Thyroid gland (tissue), 4 donors: ENCODE measurements at places on chromosomes 16 and 17. TPM values are rescaled to one million over a fixed set of nuclear protein-coding genes. Genes with fewer than 3 reads are reported as not detected.

DNA sequence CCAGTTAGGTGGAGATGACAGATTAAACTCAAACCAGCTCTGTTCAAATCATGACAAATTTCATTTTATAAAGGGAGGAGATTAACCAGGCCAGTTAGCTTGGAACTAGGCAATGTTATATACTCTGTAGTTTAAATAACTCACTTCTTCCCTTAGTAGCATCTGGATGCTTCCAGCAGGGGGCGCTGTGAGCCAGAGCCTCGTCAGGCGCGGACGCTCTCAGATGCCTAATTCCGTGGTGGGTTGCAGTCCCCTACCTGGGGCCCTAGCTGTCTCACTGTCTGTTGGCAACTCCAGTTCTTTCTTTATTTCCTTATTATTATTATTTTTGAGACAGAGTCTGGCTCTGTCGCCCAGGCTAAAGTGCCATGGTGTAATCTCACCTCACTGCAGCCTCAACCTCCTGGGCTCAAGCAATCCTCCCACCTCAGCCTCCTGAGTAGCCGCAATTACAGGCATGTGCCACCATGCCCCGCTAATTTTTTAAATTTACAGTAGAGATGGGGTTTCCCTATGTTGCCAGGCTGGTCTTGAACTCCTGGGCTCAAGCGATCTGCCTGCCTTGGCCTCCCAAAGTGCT, 17.3 kb upstream of the WFDC1 start:
- H3K4me1 ChIP-seq, result no peaks in the 10 kb centered on the region
- no peaks in the 10 kb centered on the region for H3K27me3 ChIP-seq
- no peak overlapping the region for H3K27ac ChIP-seq
- DNase-seq, result peak; percentile 68

GRCh38 chr16:89116341-89117226, 22.9 kb downstream of the ACSF3 start:
- peaks cover 36% of the 10 kb centered on the region for H3K36me3 ChIP-seq
- no peak overlapping the region for H3K27ac ChIP-seq
- H3K4me1 ChIP-seq, result no peaks in the 10 kb centered on the region
- H3K27me3 ChIP-seq, result no peaks in the 10 kb centered on the region
- no peak for DNase-seq

DNA sequence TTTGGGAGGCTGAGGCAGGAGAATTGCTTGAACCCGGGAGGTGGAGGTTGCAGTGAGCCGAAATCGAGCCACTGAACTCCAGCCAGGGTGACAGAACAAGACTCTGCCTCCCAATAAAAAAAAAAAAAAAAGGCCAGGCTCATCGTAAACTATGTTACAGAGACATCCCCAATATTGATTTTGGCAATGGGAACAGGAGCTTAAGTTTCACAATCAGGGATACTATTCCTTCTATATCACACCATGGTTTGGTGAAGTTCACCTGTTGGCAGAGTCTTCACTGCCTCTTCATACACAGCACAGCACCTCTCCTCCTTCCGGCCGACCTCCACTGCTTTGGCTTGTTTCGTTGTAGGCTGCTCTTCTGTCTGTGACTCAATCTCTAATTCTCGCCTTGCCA, 21.2 kb downstream of the UTP6 start:
- H3K4me1 ChIP-seq, result peaks cover 25% of the 10 kb centered on the region
- H3K27ac ChIP-seq, result no peak overlapping the region
- no peak for DNase-seq
- no peak overlapping the region for H3K4me3 ChIP-seq

DNA sequence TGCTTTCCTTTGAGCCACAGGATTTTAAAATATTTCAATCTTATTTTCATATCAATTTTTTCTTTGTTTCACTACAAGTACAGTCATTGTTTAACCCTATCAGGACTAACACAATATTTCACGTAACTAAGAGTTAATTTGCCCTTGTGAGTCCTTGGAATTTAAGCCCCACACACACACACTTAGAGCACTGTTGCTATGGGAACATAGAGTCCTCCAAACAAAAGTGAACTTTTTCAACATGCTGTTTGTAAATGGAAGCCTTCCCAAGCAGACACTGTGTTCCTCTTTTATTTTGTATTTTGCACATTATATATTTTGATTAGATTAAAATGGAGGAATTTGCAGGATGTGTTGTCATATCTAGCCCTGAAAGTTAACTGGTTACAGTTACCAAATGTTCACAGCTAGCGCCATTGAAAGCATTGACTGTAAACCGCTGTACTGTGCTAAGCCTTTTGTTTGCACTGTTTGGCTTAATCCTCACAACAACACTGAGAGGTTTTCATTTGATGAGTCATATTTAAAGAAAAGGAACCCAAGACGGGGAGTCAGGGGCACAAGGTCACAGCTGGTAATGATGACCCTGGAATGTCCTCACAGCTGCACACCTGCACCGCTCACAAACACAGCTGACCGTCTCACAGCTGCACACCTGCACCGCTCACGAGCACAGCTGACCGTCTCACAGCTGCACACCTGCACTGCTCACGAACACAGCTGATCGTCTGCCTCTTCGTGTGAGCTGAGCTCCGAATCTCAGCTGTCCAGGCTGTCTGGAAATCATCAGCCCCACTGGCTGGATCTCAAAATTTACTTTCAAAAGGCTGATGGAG, 6.3 kb downstream of the HSBP1 start:
- DNase-seq, result peak; percentile 27
- no peaks in the 10 kb centered on the region for H3K27me3 ChIP-seq
- H3K4me3 ChIP-seq, result no peak overlapping the region
- no peaks in the 10 kb centered on the region for H3K36me3 ChIP-seq
- H3K27ac ChIP-seq, result peak overlapping the region; percentile 78

DNA sequence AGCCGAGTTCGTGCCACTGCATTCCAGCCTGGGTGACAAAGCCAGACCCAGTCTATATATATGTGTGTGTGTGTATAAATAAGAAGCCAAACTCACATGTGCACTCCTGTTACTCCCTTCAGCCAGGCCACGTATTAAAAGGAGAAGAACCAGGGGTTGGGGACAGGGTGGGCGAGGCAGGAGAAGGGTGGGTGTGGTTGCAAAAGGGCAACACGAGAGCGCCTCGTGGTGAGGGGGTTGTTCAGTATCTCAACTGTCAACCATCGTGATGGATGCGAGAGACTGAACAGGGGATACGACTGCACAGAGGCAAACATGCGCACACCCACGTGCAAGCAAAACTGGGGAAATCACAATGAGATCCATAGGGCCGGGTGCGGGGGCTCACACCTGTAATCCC, 54.9 kb downstream of the ABCC6 start:
- DNase-seq, result no peak
- no peaks in the 10 kb centered on the region for H3K27me3 ChIP-seq
- no peak overlapping the region for H3K4me3 ChIP-seq
- no peaks in the 10 kb centered on the region for H3K4me1 ChIP-seq
- no peaks in the 10 kb centered on the region for H3K36me3 ChIP-seq

DNA sequence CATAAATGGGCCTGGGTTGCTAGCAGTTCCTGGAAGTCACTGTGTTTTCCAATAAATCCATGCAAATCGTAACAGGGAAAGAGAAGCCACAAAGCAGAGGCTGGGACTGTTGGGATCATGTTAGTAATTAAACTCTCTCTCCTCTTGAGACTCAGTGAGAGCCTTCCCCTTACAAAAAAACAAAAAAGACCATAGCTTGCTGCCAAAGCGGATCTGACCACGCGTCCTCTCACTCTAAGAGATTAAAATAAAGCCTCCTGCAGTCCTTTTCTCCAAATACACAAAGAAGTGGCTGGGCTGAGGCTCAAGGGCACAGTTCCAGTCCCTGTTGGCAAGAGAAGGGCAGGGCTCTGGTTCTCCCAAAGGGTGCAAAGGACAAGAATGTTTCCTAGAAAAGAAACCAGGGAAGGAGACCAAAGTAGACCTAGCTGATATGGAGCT, 38.5 kb downstream of the PIGL start:
- peak overlapping the region; percentile 37 for H3K27ac ChIP-seq
- H3K4me1 ChIP-seq, result no peaks in the 10 kb centered on the region
- H3K4me3 ChIP-seq, result no peak overlapping the region
- DNase-seq, result peak; percentile 85

GRCh38 chr17:39744075-39744835, 6.5 kb downstream of the GRB7 start:
- H3K4me3 ChIP-seq, result no peak overlapping the region
- no peaks in the 10 kb centered on the region for H3K27me3 ChIP-seq
- H3K4me1 ChIP-seq, result peaks cover 18% of the 10 kb centered on the region
- DNase-seq, result no peak
- no peak overlapping the region for H3K27ac ChIP-seq

DNA sequence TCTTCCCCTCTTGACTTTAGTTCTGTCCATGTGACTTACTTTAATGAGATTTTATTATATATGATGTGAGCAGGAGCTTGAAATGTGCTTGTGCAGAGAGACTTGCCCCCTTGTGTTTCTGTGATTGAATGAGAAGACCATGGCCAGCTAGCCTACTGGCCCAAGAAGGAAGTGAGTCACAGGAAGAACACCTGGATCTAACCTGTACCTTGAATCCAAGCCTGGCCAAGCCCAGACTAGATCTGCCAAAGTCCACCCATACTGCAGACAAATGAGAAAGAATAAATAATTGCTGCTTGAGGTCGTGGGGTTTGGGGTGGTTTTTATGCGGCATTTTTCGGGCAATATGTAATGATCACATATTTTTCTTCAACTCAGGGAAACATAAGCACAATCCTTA, 9.6 kb downstream of the ABCA10 start:
- no peaks in the 10 kb centered on the region for H3K4me1 ChIP-seq
- no peak for DNase-seq
- no peaks in the 10 kb centered on the region for H3K27me3 ChIP-seq
- H3K4me3 ChIP-seq, result no peak overlapping the region
- H3K27ac ChIP-seq, result no peak overlapping the region
- no peaks in the 10 kb centered on the region for H3K36me3 ChIP-seq

- no peak overlapping the region for H3K27ac ChIP-seq
- H3K4me3 ChIP-seq, result no peak overlapping the region
- no peaks in the 10 kb centered on the region for H3K27me3 ChIP-seq
- no peaks in the 10 kb centered on the region for H3K4me1 ChIP-seq
- no peaks in the 10 kb centered on the region for H3K36me3 ChIP-seq
Measured at GRCh38 chr17:31609331-31609730, 217.9 kb downstream of the RAB11FIP4 start.

DNA sequence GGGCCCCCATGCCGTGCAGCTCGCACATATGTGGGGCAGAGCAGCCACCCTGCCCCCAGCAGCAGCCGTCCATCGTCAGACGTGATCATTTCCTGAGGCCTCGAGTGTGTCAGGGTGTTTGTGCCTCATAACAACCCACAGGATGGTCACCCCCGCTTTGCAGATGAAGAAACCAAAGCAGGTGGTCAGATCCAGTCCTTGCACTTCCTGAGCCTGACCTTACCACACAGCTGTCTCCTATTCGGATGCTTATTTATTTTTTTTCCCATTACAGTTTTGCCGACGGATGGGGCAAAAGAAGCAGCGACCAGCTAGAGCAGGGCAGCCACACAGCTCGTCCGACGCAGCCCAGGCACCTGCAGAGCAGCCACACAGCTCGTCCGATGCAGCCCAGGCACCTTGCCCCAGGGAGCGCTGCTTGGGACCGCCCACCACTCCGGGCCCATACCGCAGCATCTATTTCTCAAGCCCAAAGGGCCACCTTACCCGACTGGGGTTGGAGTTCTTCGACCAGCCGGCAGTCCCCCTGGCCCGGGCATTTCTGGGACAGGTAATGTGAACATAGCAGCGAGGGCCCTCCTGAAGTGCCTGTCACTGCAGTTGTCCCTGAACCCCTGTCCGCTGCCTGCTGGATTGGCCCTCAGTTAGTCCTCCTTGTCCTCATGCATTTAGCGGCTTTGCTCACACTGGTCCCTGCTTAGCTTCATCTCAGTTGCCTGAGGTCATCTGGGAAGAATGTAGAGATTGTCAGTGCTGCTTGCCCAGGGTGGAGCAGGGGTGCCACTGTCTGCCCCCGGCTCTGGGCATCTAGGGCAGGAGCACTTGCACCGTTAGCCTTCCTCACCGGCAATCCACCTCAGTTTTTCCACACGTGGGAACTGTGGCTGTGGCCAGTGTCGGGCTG, 1.4 kb downstream of the MPG start:
- DNase-seq, result no peak
- peak overlapping the region; percentile 66 for H3K4me3 ChIP-seq
- H3K27me3 ChIP-seq, result no peaks in the 10 kb centered on the region
- H3K36me3 ChIP-seq, result no peaks in the 10 kb centered on the region
- H3K4me1 ChIP-seq, result peaks cover 52% of the 10 kb centered on the region

The CD68 gene
- 52.0 TPM for total RNA-seq

The PDE6G gene
- not detected for total RNA-seq

The C1QTNF8 gene
- not detected for total RNA-seq

The KRTAP4-4 gene
- not detected for total RNA-seq

The NTN1 gene
- 9.2 TPM for total RNA-seq

The CCL5 gene
- 2.1 TPM for total RNA-seq

The ST6GALNAC1 gene
- total RNA-seq, result 0.29 TPM

The FAM234A gene
- total RNA-seq, result 140 TPM

The KLHL11 gene
- total RNA-seq, result 46.5 TPM
